Heart left ventricle (tissue), 16 donors: ENCODE measurements at places on chromosomes 3 and 15. TPM values are rescaled to one million over a fixed set of nuclear protein-coding genes. Genes with fewer than 3 reads are reported as not detected.

Gene TM6SF1
- polyA plus RNA-seq, result 5.6 TPM

Gene GOLGA6D
- polyA plus RNA-seq, result not detected

Gene SUCNR1
- polyA plus RNA-seq, result 0.15 TPM

Gene SYNPR
- polyA plus RNA-seq, result not detected

Gene HYAL3
- polyA plus RNA-seq, result 3.1 TPM

- no peak for DNase-seq
- no peaks in the 10 kb centered on the region for H3K36me3 ChIP-seq
- H3K27me3 ChIP-seq, result no peaks in the 10 kb centered on the region
Measured at GRCh38 chr3:184240384-184241140, 8.2 kb downstream of the ALG3 start.

GRCh38 chr3:100536093-100536492 lies 43.7 kb downstream of the TMEM45A start:
- no peaks in the 10 kb centered on the region for H3K27me3 ChIP-seq
- no peaks in the 10 kb centered on the region for H3K4me1 ChIP-seq
- no peak for DNase-seq

- no peaks in the 10 kb centered on the region for H3K4me1 ChIP-seq
- H3K27me3 ChIP-seq, result no peaks in the 10 kb centered on the region
- no peak overlapping the region for H3K4me3 ChIP-seq
Measured at GRCh38 chr3:149839896-149840295, 26.9 kb downstream of the RNF13 start.

GRCh38 chr15:33722005-33722672 lies 246.2 kb upstream of the CHRM5 start:
- no peak overlapping the region for H3K27ac ChIP-seq
- H3K36me3 ChIP-seq, result no peaks in the 10 kb centered on the region
- no peak overlapping the region for H3K4me3 ChIP-seq
- no peak for DNase-seq
- H3K27me3 ChIP-seq, result no peaks in the 10 kb centered on the region

GRCh38 chr3:22319446-22319845 lies 568.4 kb upstream of the ZNF385D start:
- H3K36me3 ChIP-seq, result no peaks in the 10 kb centered on the region
- no peaks in the 10 kb centered on the region for H3K4me1 ChIP-seq
- no peak for DNase-seq
- no peaks in the 10 kb centered on the region for H3K27me3 ChIP-seq
- H3K27ac ChIP-seq, result no peak overlapping the region

- no peak overlapping the region for H3K4me3 ChIP-seq
- H3K36me3 ChIP-seq, result peaks cover 6% of the 10 kb centered on the region
- no peaks in the 10 kb centered on the region for H3K27me3 ChIP-seq
- DNase-seq, result no peak
- no peaks in the 10 kb centered on the region for H3K4me1 ChIP-seq
- no peak overlapping the region for H3K27ac ChIP-seq
Measured at GRCh38 chr3:71360180-71360579, 223.3 kb downstream of the FOXP1 start.

DNA sequence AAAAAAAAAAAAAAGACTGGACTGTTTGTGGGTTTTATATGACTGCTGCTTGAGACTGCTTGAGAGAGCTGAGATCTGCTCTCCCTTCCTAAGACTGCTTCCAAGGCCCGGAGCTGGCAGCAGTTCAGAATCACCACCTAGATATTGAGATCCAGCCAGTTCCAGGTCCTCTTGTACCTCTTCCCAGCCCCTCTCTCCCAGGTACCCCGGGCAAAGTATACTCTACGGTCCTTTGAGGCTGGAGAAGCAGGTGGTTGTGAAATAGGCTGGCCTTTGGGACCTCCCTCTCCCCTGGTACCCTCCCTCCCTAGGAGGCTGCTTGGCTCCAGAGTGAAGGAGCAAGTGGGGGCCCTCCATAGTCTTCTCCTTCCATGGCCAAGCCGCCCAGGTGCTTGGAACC lies 12.6 kb upstream of the BAHD1 start:
- H3K36me3 ChIP-seq, result no peaks in the 10 kb centered on the region
- H3K4me1 ChIP-seq, result no peaks in the 10 kb centered on the region
- H3K27me3 ChIP-seq, result no peaks in the 10 kb centered on the region
- DNase-seq, result no peak

DNA sequence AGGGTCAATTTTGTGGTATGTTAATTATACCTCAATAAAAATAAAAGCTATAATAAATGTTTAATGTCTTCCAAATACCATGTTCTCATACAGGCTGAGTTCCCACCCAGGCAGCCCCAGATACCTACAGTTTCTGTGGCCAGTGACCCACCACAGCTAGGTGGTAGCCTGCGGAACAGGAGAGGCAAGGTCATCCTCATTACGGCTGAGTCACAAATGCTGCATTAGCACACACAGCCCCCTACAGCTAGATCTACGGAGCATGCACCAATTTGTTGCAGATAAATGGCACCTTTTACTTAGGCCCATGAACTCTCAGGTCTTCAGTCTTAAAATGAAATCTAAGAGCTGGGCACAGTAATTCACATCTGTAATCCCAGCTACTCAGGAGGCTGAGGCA lies 5.1 kb downstream of the SPATA12 start:
- no peak overlapping the region for H3K27ac ChIP-seq
- no peaks in the 10 kb centered on the region for H3K4me1 ChIP-seq
- H3K36me3 ChIP-seq, result no peaks in the 10 kb centered on the region
- no peak for DNase-seq
- no peaks in the 10 kb centered on the region for H3K27me3 ChIP-seq

- no peaks in the 10 kb centered on the region for H3K27me3 ChIP-seq
- H3K27ac ChIP-seq, result no peak overlapping the region
- no peaks in the 10 kb centered on the region for H3K36me3 ChIP-seq
- no peak overlapping the region for H3K4me3 ChIP-seq
- H3K4me1 ChIP-seq, result peaks cover 7% of the 10 kb centered on the region
Measured at GRCh38 chr3:193828477-193828876, 235.5 kb downstream of the OPA1 start.

DNA sequence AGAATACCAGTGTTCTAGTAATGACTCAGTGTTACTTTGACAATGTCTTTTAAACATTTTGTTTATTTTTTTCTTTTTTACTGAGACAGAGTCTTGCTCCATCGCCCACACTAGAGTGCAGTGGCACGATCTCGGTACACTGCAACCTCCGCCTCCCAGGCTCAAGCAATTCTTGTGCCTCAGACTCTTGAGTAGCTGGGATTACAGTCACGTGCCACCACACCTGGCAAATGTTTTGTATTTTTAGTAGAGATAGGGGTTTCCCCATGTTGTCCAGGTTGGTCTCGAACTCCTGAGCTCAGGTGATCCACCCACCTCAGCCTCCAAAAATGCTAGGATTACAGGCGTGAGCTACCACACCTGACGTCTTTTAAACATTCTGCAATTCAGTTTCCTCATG lies 15.7 kb downstream of the AQR start:
- H3K4me3 ChIP-seq, result no peak overlapping the region
- H3K27me3 ChIP-seq, result no peaks in the 10 kb centered on the region
- H3K27ac ChIP-seq, result no peak overlapping the region

DNA sequence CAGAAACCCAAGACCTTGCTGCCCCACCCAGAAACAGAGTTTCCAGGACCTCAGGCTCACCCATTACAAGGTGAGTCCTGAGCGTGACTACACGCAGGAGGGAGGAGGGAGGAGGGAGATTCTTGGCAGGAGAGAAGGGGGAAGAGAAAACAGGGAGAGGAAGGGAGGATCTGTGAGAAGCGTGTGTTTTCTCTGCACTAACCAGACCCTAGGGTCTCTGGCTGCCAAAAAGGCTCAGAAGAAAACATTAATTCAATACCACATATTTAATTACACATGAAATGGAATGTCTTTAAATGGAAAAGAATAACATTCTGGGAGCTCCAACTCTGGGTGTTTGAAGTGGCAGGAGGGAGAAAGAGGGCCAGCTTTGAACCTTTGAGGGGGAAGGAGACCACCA lies 309.0 kb downstream of the NTRK3 start:
- H3K4me1 ChIP-seq, result peaks cover 8% of the 10 kb centered on the region
- no peak for DNase-seq
- H3K4me3 ChIP-seq, result no peak overlapping the region
- H3K36me3 ChIP-seq, result no peaks in the 10 kb centered on the region
- no peaks in the 10 kb centered on the region for H3K27me3 ChIP-seq
- H3K27ac ChIP-seq, result no peak overlapping the region

DNA sequence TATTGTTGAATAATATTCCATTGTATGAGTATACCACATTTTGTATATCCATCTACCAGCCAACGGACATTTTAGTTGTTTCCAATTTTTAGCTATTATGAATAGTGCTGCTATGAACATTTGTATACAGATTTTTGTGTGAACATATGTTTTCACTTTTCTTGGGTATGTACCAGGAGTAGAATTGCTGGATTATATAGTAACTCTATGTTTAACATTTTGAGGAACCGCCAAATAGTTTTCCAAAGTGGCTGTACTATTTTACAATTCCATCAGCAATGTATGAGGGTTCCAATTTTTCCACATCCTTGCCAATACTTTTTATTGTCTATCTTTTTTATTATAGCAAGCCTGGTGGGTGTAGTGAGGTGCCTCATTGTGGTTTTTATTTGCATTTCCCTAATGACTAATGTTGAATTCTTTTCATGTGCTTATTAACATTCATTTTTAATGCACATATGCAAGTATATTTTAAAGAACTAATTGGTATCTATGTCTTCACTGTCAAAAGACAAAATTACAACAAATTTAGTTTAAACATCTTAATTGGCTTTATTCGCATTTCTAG lies 77.5 kb upstream of the PIAS1 start:
- H3K4me3 ChIP-seq, result no peak overlapping the region
- no peaks in the 10 kb centered on the region for H3K4me1 ChIP-seq
- no peaks in the 10 kb centered on the region for H3K27me3 ChIP-seq
- H3K36me3 ChIP-seq, result no peaks in the 10 kb centered on the region
- H3K27ac ChIP-seq, result no peak overlapping the region

- H3K27me3 ChIP-seq, result no peaks in the 10 kb centered on the region
- no peaks in the 10 kb centered on the region for H3K36me3 ChIP-seq
- H3K4me3 ChIP-seq, result no peak overlapping the region
- no peak for DNase-seq
Measured at GRCh38 chr3:89957451-89957850, 850.0 kb downstream of the EPHA3 start.

- H3K27ac ChIP-seq, result no peak overlapping the region
- H3K4me1 ChIP-seq, result peaks cover 5% of the 10 kb centered on the region
- no peaks in the 10 kb centered on the region for H3K27me3 ChIP-seq
- DNase-seq, result no peak
Measured at GRCh38 chr15:87623832-87624231, 632.7 kb downstream of the NTRK3 start.
